ENCODE measurements at places on chromosomes 5 and 9. TPM values are rescaled to one million over a fixed set of nuclear protein-coding genes. Genes with fewer than 3 reads are reported as not detected.

DNA sequence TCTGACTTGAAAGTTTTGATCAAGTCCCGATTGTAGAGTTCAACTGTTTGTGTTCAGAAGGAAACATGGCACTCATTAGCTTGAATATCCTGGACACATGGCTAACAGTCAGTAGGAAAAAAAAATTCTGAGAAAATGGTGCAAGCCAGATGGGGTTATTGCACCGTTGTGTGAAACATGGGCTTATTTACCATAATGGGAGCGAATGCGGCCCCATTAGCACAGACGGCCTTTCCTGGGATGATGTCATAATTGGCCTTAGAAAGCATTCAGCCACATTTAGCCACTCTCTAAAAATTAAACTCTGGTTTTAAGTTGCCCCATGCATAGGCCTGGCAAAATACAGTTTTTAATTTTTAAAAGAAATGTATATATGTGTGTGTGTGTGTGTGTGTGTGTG, 112.1 kb downstream of the IRX2 start:
- DNase-seq, result no peak

GRCh38 chr9:6584881-6585597, 60.5 kb downstream of the GLDC start:
- peak; percentile 46 for DNase-seq

DNA sequence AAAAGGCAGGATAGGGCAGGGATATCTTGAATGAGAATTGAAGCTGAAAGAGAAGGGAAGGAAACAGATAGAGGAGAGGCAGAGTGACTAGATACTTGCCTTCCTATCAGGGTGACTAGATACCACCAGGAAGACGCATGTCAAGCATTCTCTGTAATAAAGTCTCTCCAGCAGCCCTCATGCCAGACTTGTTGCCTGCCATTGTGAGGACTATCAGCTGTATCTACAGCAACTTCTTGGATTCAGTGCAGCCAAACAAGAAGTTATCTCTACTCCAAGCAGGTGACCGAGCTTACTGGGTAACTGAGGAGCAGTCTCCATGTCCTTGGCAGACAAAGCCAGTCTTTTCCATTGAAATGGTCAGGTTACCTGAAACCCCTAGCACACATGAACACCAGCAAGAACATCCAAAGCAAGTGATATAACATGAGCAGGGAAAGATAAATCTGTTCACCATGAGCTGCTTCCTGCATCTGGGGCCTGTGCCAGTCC, 9.3 kb downstream of the SH3RF2 start:
- DNase-seq, result no peak

GRCh38 chr9:33942471-33943083, 106.1 kb downstream of the UBAP2 start:
- DNase-seq, result no peak

GRCh38 chr9:19493174-19493811, 84.5 kb downstream of the ACER2 start:
- peak; percentile 84 for DNase-seq

- no peak for DNase-seq
Measured at GRCh38 chr5:48192-48591, 43.8 kb upstream of the PLEKHG4B start.

DNA sequence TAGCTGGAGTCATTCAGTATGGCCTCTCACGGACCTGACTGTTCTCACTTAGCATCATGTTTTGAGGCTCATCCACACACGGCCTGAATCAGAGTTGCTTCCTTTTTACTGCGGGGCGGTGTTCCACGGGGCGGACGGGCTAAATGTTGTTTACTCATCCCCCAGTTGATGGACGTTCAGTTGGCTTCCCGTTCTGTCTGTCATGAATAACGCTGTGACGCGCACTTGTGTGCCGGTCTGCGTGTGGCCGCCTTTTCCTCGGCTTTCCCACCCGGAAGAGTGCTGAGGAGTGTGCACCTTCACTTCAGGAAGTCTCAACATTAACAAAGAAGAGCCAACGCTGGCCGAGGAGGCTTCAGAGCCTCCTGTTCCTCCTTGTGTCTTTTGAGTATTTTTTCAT, 39.0 kb upstream of the IRX4 start:
- no peak for DNase-seq

GRCh38 chr9:131487621-131488031, 15.1 kb upstream of the POMT1 start:
- DNase-seq, result peak; percentile 42

- no peak for DNase-seq
Measured at GRCh38 chr9:125509476-125509875, 197.5 kb downstream of the MAPKAP1 start.

- no peak for DNase-seq
Measured at GRCh38 chr9:89661391-89661949, 56.7 kb downstream of the GADD45G start.

GRCh38 chr5:59449905-59450644, 443.5 kb downstream of the PDE4D start:
- DNase-seq, result peak; percentile 36

- peak; percentile 41 for DNase-seq
Measured at GRCh38 chr5:53430618-53431252, 49.7 kb upstream of the FST start.

GRCh38 chr5:4949108-4949507, 191.0 kb upstream of the ADAMTS16 start:
- no peak for DNase-seq

DNA sequence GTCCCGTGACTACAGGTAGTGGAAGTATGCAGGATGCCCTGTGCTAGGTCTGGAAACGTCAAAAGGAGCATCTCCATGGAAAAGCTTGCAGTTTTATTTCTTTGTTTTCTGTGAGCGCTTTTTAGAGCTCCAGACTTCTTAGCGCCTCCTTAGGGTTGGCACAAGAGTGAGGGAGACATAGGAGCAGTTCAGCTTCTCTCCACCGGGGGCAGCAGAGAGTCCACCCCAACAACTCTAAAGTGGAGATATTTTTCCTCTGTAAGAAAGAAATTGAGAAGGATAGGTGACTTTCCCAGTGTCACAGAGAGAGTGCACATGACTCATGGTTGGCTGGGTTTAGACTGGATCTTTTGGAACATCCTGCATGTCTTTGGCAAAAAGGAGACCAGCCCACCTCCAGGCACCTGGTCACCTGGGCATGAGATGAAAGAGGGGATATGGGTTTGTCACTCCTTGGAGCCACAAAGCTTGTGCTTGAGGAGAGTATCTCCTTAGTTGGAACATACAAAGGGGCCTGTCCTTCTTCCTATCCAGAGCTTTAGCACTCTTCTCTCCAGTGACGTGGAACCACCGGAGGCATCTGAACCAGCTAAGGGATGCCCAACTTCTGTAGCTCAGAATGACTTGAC, 637.7 kb downstream of the SEMA5A start:
- peak; percentile 74 for DNase-seq

GRCh38 chr5:150623152-150623877, 17.1 kb upstream of the SYNPO start:
- no peak for DNase-seq

The WNT8A gene
- not detected for total RNA-seq

The SLC6A19 gene
- total RNA-seq, result not detected

The RAI14 gene
- total RNA-seq, result 95.8 TPM

The CDO1 gene
- total RNA-seq, result 21.2 TPM

The FGD3 gene
- 2.0 TPM for total RNA-seq

The PRUNE2 gene
- 26.5 TPM for total RNA-seq

The PIP5KL1 gene
- total RNA-seq, result 13.4 TPM

All from GM23338 (cell line).